ENCODE measurements at places on chromosomes 3 and 15.

- DNase-seq: no peak
Measured at GRCh38 chr15:97748576-97748975, 211.9 kb upstream of the ARRDC4 start.

DNA sequence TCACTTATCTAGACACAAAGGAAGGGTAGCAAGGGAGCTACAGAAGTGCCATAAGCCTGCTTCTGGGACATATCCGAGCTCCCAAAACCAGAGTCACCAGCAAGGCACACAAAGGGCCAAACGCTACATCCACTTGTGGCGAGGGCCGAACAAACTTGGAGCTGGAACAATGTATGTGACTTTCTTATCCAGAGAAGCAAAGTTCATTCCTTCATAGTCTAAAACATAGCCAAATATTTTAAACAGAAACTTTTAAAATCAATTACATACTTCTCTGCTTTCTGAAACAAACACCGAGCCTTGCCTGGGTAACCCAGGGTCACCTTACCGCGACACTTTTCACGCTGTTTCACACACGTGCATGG lies 15.9 kb downstream of the ZXDC start:
- DNase-seq: no peak

DNA sequence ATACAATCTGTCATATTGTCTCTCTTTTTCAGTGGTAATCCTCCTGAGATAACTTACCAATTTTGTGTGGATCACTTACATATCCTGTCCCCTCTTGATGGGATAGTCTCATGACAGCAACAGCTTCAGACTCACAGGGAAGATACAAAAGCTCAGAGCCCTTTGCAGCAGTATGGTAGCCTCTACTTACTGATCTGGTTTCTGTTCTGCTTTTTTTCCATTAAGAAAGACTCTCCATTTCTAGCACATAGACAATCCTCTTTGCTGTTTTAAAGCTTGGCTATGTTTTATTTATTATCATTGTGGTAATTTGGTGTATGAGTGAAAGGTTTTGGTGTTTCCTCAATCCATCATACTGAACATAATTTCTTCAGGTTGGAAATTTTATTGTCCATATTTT lies 25.4 kb upstream of the SOX14 start:
- no peak for DNase-seq

DNA sequence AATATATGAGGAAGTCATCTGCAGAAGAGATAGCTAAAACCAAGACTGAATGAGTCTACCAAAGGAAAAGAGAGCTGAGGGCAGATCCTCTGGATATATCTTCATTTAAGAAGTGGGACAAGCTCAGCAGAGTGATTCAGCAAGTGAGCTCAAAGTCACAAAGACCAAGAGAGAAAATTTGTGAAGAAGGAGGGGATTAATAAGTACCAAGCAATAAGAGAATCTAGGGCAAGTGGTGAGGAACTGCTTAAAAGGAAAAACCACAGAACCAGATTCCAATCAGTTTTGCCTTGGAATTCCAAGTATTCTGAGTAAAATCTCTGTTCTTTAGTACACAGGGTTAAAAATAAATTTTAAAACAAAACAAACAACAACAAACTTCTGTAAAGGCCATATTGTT lies 3.6 kb downstream of the EHHADH start:
- no peak for DNase-seq

- peak; percentile 23 for DNase-seq
Measured at GRCh38 chr15:44066211-44066827, 128.8 kb downstream of the FRMD5 start.

DNA sequence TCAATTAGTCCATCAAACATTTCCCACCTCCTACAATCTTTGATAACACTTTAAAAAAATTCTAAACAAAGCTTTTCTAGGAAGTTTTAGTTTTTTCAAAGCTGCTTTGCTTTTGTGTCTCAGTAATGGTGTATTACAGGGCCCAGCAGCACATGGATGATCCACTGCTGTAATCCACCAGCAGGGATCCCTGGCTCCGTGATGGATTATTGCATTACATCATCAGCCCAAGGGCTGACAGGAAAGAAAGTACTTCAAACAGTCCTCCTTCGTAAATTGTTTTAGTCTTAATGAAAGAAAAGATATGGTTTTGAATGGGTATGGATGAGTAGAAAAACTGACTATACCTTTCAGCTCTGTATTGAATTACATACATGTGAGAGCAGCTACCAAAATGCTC lies 688.9 kb upstream of the NAALADL2 start:
- DNase-seq: no peak

GRCh38 chr15:100021653-100022052 lies 288.4 kb upstream of the LYSMD4 start:
- DNase-seq: no peak

- DNase-seq: no peak
Measured at GRCh38 chr3:152595975-152596821, 238.7 kb upstream of the P2RY1 start.

GRCh38 chr3:36677331-36678007 lies 86.9 kb downstream of the DCLK3 start:
- DNase-seq: peak; percentile 54

DNA sequence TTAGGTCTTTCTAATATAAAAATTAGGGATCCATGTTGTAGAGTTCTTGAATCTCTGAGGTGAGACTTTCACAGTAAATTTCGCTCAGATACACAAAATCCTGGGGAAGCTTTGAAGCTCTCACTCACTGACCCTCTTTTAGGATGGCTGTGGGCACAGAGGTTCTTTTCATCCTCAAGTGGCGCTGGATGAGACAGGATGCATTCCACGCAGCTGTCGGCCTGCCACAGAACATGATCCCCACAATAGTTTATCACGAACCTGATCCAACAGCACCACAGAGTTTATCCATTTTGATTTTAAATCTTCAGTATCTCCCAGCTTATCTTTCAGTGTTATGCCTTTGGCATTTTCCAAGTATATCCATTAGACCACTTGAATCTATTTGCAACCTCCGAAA lies 91.9 kb downstream of the WDR76 start:
- DNase-seq: no peak

Measured in AG09319 (cell line).